GM23248 (cell line): ENCODE measurements at places on chromosomes 6 and 20.

DNA sequence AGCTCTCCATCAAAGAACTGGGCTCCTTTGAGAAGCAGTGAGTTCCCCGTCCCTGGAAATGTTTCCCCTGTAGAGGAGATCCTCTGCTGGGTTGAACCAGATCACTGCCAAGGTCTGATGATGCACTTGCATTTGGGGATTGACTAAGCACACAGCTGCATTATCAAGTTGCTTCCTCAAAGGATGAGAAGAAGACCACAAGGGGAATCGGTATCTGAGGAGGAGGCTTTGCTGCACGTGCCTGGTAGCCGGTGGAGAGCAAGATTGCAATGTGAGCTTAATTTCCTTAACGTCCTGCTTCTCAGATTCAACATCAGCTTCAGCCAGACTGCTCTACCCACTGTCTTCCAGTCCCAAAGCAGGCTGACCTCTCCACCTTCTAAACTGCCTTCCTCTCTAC lies 128.8 kb upstream of the STMND1 start:
- no peak for DNase-seq

DNA sequence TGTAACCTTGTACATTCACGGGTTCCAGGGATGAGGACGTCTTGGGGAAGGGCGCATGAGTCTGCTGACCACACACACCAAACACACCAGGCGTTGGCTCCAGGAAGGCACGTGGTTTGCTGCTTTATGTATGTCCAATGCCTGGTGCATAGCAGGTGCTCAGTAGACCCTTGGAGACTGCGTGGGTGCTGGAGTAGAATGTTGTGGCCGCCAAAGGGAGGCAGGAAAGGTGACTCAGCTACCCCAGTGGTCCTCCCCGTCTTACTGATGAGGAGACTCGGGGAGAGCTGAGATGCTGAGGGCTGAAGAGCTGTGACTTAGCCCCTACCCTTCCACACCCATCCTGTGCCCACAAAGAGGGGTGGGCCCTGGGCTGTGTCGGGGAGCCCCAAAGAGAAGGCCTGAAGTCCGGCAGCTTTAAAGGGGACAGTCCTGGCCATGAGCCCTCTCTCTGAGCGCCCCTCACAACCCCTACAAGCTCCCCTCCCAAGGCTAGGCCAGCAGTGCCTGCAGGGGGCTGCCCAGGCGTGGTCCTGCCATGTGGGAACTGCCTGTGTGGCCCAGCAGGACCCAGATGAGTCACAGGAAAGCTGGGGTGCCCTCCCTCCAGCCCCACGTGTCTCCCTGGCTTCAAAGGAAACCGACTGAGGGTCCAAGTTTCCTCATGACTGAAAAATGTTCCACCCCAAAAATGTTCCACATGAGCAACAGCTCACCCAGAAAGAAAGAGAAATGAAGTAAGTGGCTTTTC lies 28.0 kb upstream of the PTGIS start:
- DNase-seq, result peak; percentile 82

GRCh38 chr6:166834049-166834448 lies 122.3 kb downstream of the RNASET2 start:
- DNase-seq, result no peak

DNA sequence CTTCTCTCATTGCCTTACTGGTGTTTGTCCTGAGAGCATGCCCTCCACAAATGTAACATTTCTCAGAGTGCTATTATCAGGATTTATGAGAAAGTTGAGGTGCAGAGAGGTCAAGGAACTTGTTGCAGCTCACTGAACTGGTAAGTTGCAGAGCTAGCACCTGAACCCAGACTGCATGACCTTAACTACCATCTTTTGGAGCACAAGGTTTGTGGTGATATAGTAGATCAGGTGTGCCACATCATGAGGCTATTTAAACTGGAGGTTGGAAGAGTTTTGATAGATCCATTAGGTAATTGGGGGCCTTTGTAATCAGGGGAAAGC lies 112.0 kb upstream of the CITED2 start:
- DNase-seq, result no peak

DNA sequence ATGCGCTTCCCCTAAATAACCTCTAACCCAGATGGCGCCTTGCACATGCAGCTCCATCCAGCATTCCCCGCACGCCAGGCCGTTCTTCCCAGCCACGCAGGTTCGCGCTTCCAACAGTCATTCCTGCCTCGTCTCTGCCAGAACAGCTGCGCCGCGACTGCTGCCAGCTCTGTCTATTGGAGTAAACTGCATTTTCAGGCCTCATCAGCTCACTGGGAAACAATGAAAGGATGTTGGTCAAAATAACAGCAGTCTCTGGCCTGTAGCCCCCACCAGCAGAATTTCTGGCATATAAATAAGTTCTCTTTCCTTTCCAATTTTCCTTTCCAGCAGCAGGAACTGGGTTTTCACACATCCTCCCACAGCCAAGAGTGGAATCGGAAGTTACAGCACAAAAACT lies 14.6 kb downstream of the NRSN1 start:
- DNase-seq, result no peak

DNA sequence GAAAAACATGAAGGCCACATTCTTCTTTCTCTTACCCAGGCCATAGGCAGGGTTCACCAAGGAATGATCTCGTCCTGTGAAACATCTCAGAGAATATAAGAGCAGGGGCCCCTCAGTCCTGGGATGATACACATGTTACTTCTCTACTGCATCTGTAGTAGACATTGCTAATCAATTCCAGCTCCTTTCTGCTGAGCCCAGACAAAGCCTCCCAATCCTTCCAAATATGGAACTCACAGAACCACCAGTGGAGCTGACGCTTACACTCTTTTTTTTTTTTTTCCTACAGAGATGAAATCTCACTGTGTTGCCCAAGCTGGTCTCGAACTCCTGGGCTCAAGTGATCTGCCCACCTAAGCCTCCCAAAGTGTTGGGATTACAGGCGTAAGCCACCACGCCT lies 9.1 kb downstream of the SNTA1 start:
- no peak for DNase-seq
